ENCODE measurements at places on chromosomes 5 and 9.

- no peak for DNase-seq
Measured at GRCh38 chr5:14082523-14082922, 60.6 kb upstream of the TRIO start.

DNA sequence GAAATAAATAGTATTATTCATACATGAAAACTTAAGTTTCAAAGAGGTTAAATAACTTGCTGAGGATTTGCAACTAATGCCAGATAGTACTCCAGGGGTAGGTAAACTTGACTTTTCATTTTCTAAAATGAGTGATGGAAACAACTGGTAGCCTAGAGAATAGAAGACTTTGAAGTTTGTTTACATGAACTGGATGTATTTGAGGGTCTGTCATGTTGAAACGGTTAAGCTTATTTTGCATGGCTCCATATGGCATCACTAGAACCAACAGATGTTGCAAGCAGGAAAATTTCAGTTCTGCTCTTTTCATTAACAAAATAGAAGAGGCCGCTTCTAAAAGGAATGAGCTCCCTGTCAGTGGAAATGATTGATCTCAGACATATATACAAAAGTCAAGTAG lies 105.1 kb upstream of the SGCD start:
- no peak for DNase-seq

- no peak for DNase-seq
Measured at GRCh38 chr5:88881571-88881971, 1.4 kb downstream of the MEF2C start.

GRCh38 chr5:72110394-72111013 lies 3.2 kb downstream of the MAP1B start:
- DNase-seq, result no peak

DNA sequence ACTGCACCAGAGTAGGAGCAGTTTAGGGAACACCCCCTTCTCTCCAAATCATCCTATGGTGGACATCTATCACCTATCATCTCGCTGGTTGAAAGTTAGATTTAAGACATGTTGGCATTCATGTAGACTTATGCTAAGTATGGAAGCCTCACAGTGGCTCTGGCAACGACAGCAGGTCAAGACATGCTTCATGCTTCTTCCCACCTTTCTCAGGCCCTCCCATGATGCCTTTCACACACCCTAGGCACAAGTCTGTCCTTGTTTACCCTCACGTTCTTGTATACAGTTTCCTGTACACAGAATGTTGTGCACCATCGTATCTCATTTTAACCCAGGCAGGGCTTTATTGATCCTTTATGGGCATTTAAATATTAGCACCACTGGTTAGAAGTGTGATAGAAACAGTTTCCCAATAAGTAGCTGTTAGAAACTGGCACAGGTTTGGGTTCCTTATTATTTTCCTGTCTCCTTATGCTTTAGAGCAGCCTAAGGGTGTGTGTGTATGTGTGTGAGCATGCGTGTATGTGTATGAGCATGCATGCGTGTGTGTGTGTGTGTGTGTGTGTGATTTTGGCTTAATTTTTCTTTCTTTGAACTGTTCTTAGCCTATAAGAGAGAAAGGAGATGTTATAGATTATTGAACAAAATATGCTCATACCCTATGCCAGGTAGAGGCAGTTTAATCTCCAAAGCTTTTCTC lies 160.6 kb downstream of the NTRK2 start:
- no peak for DNase-seq

DNA sequence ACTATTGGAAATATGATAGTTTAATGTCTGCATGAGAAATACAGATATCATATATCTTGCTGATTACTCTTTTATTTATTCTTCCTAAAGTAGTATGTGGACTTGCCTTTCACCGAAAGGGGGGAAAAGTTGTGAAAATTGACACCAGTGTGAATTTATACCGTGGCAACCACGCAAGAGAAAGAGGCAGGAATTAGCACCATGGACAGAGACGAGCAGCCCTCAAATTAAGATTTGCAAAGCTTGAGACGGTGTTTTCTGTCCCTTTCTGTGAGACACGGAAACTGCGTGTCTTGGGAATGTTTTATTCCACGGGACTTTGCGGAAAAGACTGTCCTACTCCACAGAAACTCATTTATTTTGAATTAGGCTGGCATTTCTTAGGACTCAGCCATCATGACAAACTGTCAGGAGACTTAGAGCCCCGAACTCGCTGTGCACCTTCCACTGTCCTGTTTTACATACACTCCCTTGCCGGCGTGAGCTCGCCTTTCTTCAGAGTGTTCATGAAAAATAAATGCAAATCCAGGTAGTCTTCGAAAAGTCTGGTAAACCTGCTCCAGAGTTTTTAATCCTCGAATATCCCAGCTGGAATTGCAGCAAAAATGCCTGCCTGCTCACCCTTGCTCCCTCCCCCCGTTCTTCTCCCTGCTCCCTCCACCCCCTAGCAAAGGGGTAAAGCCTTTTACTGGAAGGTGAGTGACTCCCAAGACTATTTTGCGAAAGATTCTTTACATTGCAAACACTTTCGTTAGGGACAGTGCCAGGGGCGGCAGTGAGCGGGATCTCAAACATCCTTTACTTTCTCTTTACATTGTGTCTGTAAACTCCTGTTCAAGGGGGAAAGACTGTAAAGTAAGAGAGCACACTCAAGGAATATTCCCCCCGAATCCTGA lies 3.8 kb upstream of the ELAVL2 start:
- no peak for DNase-seq

DNA sequence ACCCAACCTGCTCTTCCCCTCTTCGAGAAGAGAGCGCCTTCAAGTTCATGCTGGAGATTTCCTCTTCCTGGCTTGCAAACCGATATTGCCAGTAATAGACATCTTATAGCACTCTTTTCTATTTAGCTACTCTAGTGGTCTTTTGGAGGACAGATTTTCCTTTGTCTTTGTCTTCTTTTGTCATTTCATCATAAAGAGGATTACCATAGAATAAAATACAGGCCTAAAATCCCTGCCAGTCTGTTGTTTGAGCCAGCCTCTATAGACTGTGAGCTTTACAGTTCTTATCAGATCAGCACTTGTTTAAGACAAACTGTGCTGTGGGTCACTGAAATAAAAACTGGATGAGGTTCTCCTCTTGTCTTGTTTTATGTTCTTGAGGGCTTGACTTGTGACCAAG lies 802.8 kb downstream of the NR2F1-AS1 start:
- no peak for DNase-seq

GRCh38 chr9:36078051-36078450 lies 41.3 kb downstream of the RECK start:
- no peak for DNase-seq

GRCh38 chr9:105656131-105656921 lies 5.9 kb upstream of the TAL2 start:
- no peak for DNase-seq

DNA sequence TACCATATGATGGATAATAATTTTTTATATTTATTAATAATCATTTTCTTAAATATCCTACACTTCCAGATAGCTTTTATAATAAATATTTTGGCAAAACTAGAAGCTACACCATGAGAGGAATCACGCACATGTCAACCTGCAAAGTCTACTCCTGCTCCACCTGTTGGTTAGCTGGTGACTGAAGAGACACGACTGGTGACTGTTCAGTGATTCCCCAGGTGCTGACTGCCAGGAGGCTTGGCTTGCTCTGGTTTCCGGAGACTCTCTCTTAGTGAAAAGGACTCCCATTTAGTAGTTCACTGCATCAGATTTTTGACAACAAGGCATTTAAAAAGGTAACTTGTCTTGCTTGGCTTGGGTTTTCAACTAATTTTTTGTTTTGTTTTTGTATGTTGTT lies 20.9 kb downstream of the GZMA start:
- no peak for DNase-seq

GRCh38 chr5:153571162-153571561 lies 80.7 kb downstream of the GRIA1 start:
- no peak for DNase-seq

- DNase-seq, result no peak
Measured at GRCh38 chr5:177479774-177480173, 6.3 kb upstream of the DBN1 start.

DNA sequence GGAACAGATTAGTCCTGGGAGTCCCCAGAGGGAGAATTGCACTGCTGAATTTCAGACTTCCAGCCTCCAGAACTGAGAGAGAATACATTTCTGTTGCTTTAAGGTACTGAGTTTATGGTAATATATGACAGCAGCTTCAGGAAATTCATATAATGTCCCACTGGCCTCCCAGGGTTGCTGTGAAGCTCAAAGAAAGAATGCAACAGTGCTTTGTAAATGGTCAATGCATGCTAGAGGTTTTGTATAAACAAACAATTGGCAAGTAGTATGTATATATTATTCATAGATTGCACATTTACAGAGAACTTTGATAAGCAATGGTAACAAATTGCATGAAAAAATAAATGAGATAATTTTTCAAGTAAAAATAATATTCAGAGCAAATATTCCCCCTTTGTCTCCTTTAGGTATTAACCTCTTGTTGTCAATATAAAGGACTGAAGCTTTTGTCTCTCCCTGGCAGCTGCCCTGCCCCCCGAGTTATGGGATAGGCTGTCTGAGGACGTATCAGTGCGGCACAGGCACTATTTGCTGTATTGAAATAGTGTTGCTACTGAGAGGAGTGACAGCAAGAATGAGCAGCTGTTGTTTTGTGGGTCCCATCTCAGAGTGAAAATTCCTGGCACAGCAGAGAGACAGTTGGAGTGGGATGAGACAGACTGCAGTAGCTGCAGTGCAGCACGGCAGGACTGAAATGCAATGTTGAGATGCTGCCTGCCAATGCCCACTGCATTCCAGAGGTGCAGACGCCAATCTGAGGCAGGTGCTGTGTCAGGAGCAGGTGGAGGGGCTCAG lies 194.2 kb upstream of the GLRA1 start:
- no peak for DNase-seq

GRCh38 chr5:174535669-174536068 lies 188.7 kb upstream of the MSX2 start:
- no peak for DNase-seq

GRCh38 chr9:37286530-37287175 lies 135.8 kb upstream of the GRHPR start:
- DNase-seq, result no peak

DNA sequence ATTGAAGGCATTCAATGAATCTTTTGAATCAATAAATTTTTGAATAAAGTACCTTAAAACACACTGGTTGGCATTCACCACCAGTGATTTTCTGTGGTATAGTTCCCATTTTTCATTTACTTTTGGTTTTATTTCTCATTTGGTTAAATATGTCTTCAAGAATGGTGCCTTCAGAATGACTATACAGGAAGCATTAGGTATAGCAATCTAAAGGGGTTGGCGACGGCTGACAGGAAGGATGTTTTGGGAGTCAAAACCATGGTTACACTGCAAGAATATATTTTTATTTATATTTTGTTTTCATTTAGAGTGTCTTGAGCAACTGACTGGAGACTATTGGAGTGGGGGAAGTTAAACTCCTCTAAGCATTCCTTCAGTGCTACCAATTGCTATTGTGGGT lies 235.7 kb downstream of the HTR1A start:
- no peak for DNase-seq

DNA sequence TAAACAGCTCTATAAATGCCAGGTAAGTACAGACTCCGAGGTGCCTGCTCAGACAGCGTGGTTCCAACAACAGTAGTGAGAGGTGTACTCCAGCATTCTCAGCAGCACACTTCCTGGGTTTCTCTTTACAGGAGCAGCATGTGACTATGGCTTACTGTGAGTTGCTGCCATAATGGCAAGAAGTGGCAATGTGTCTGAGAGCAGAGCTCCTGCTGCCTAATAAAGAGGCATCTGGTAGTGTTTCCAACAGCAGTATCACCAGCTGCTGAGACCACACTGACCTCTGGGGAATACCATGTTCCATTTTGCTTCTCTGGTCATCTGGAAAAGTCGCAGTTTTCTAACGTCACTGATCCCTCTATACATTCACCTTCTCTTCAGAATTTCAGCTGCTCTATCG lies 398.2 kb downstream of the SLCO4C1 start:
- no peak for DNase-seq

- no peak for DNase-seq
Measured at GRCh38 chr5:31442058-31442745, 89.7 kb downstream of the DROSHA start.

DNA sequence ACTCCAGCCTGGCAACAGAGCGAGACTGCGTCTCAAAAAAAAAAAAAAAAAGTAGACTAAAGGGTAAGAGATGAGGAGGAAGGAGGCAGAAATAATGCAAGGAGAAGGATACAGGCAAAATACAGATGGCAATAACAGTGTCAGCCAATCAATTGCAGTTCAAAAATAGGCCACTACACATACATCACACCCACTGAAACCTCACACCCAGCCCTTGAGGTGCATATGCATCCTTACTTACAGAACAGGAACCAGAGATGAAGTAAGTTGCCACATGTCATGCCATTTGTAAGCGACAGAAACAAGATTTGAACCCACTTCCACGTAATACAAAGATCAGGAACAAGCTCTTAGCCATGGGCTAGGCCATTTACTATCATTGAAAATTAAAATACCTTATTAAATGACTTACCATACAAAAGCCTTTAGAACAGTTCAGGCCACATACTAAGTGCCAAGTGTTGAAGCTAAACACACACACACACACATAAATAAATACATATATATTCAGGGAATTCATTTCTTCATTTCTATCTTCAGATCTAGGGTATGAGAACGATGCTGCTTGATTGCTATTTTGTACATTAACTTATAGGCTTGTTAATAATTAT lies 98.4 kb downstream of the FNBP1 start:
- peak; percentile 7 for DNase-seq

GRCh38 chr5:9898319-9898718 lies 268.2 kb upstream of the TAS2R1 start:
- no peak for DNase-seq

- DNase-seq, result no peak
Measured at GRCh38 chr9:109918339-109919163, 138.6 kb downstream of the PALM2AKAP2 start.

DNA sequence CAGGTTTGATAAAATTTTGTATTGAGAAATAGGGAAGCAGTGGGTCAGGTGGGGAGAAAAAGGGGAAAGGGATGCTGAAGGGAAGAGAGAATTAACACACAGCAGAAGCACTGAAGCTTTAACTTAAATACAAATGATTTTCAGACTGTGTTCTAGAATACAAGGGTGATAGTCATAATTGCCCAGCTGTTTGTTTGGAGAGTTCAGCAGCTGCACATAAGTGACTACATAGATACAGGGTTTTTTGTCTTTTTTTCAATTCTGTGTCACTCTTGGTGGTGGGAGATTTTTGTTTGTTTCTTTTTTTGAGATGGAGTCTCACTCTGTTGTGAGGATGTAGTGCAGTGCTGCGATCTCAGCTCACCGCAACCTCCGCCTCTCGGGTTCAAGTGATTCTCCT lies 590.4 kb upstream of the SEMA6A start:
- DNase-seq, result no peak

DNA sequence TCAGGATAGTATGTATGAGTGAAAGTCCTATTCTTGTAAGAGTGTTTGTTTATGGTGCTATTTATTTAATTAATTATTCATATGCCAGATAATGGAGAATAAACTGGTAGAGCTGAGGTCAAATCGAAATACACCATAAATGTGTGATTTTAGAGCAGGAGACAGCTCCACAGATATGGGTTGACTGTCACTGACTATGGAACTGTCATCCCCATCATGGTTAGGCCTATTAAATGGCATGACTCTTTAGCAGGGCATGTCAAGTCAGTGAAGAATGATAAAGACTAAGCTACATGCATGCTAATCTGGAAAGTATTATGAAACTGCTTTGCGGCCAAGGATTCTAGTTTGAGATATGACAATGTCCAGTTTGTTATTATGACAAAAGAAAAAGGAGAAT lies 658.6 kb downstream of the ISL1 start:
- DNase-seq, result no peak

- DNase-seq, result no peak
Measured at GRCh38 chr9:16045651-16046280, 492.9 kb downstream of the CCDC171 start.

Data from stimulated activated CD4-positive, alpha-beta T cell treated with anti-CD3 and anti-CD28 coated beads, Interleukin-1b, Interleukin-23, amount 100 ng/mL, for 1 hour (primary cell).